GM13976 (cell line): ENCODE measurements at places on chromosomes 11 and 22.
A peak's percentile ranks its signal among the peaks of the same experiment; 100 is the strongest.

DNA sequence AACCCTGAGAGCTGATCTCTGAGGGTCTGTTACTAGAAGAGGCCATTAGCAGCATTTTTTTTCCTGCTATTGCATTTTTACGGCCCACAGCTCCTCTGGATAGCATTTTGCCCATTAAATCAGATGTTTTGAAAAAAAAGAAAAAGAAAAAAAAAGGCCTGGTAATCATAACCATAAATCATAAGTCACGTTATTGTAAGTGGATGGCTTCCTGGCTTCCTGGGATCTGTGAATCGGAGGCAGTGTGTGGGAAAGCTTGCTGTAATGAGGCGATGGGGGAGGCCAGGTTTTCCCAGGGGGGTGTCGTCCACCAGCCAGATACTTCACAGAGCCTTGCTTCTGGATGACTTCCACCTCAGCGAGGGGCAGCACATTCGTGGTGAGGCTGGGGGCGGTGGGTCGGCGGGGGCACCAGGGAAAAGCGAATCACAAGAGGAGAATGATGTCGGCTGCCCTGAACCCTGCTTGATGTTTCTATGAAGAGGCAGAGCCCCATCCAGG is 106.5 kb upstream of the SYT13 start:
- DNase-seq: no peak

- no peak for DNase-seq
Observed at GRCh38 chr11:64232182-64232966, 2.0 kb upstream of the VEGFB start.

DNA sequence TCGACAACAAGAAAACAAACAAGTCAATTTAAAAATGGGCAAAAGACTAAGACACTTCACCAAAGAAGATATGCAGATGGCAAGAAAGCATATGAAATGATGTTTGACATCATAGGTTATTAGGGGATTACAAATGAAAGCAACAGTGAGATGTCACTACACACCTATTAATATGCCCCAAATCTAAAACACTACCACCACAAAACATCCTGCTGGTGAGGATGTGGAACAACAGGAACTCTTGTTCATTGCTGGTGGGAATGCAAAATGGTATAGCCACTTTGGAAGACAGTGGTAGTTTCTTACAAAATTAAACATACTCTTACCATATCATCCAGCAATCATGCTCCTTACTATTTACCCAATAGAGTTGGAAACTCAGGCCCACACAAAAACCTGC is 29.0 kb downstream of the PRRG4 start:
- no peak for DNase-seq

DNA sequence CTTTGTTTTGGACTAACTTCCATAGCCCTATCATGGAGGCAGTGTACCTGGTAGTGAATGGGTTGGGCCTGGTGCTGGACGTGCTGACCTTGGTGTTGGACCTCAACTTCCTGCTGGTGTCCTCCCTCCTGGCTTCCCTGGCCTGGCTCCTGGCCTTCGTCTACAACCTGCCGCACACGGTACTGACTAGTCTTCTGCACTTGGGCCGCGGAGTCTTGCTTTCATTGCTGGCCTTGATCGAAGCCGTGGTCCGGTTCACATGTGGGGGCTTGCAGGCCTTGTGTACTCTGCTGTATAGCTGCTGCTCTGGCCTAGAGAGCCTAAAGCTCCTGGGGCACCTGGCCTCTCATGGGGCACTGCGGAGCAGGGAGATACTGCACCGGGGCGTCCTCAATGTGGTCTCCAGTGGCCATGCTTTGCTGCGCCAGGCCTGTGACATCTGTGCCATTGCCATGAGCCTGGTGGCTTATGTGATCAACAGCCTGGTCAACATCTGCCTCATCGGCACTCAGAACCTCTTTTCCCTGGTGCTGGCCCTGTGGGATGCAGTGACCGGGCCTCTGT is 846 bp downstream of the RNF26 start:
- no peak for DNase-seq

GRCh38 chr22:22955866-22956535 is 68.4 kb downstream of the IGLL5 start:
- DNase-seq: peak; percentile 65

- no peak for DNase-seq
Observed at GRCh38 chr11:100546714-100547113, 140.4 kb upstream of the ARHGAP42 start.

GRCh38 chr11:131851964-131852755 is 481.7 kb downstream of the NTM start:
- no peak for DNase-seq

DNA sequence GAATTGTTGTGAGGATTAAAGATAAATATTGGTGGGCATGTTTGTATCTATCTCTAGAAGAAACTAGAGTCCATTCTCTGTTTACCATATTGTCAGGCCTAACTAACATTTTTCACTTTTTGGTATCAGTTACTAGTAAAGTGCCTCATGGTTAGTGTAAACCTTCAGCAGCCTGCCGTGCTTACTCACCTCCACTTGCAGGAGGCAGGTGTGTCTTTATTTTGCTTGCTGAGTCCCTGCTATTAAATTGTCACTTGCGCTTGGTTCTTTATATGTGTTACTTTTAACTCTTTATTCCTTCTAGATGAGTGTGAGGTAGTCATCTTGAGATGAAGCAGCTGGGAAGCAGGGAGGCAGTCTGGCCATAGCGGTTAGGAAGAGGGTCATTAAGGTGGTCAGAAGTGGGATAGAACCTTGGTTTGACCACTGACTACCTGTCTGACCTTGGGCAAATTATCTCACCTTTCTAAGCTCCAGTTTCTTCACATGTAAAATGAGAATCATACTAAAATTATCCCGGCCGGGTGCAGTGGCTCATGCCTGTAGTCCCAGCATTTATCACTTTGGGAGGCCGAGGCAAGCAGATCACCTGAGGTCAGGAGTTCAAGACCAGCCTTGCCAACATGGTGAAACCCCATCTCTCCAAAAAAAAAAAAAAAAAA is 21.2 kb downstream of the PPP6R3 start:
- DNase-seq: no peak

DNA sequence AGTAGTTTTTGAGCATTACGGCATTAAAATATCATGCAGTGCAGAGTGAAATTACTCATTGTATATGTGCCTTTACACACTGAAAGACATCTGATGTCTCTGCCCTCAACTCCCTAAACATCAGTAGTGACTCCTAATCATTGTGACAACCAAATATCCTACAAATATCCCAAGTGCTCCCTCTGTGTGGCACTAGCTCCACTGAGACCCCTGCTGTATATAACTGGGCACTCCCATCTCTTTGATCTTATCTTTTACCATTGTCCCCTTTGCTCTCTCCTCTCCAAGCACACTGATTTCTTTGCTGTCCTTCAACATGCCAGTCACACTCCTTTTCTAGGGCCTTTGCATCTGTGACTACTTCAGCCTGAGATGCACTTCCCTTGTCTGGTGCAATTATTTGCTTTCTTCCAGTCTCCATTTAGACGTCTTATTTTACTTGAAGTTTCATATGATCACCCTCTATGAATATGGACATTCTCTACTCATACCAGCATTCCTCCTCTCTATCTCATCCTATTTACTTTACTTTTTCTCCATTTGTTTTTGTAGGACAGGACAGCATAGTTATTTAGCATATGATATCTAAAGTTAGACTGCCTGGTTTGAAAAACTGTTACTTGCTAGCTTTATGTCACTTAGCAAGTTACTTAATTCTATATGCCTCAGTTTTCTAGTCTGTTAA is 2.4 kb downstream of the SLC5A12 start:
- no peak for DNase-seq

DNA sequence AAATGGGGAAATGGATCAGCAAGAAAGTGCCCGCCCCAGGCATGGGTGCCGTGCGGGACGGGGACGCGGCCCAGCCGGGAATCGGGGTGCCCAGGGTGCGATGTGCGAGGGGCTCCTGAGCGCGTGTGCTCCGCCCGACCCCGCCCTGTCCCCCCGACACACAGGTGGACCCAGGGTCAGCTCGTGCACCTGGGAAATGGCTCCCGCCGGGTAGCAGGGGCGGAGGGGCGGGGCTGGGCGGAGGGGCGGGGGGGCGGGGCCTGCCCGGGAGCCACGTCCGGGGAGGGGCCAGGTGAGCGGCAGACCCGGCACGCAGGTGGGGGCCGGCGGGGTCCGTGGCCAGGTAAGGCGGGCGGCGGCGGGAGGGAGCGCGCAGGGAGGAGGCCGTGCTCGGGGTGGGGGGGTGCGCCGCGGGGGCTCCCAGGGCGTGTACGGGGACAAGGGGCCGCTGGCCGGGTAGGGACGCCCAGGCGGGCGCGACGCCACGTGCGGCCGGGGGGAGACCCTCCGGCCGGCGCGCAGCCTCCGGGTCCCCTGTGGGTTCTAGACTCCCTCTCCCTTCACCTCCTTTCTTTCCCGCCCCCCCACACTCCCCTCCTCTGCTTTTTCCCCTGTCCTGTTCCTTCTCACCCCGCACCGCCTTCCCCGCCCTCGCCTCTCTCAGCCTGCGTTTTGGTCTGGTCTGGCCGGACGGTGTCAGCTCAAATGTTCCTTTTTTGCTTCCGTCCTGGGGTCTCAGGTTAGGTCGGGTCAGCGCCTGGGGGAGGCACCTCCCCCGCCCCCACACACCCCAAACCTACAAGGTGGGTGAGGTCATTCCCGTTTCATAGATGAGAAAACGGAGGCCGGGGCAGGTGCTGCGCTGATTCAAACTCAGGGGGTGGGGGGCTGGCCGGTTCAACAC is at the start of gene ARHGAP8:
ARHGAP8 (plus strand) TSS at position 291 of the 904 bp plus-strand sequence. CDS start 33,953 bp downstream, outside the sequence.
- DNase-seq: no peak

GRCh38 chr11:106409222-106409621 is 331.8 kb downstream of the AASDHPPT start:
- DNase-seq: no peak

DNA sequence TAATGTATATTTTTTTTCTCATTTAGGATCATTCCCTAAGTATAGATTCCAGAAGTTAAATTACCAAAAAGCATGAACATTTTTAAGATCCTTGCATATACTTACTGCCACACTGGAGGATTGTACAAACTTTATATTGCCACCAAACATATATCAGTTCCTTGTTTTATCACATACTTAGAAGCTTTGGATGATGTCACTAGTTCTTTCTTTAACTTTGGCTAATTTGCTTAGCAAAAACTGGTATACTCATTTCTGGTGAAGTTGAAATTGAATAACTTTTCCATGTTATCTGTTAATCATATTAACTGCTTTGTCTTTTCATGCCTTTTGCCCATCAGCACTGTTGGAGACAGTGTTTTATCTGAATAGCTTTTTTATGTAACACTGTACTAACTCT is 31.6 kb upstream of the PRDM10 start:
- no peak for DNase-seq

DNA sequence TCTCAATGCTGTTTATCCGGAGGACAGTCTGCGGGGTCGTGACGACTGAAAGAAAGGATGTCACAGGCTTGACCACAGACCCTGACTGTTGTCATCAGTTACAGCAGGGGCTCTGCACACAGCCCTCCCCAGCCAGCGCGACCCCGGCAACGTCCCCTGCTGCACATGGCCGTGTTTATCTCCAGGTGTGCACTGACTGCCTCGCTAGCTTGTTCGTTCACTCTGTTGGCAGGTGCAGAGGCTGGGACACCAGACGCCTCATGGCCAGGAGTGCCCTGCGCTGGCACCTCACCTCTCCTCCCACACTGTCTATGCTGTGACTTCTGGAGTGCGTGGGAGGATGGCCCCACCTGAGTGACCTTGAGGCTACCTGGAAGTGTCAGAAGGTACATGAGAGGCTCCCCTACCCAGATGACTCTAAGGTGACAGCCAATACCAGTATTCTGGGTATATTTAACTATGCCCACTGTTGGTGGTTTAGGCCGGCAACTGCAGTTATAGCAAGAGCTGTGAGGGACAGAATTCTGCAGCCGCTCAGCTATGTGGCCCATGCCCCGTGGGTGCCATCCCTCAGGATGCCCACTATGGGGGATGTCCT is 12.2 kb downstream of the MRPL21 start:
- DNase-seq: no peak

DNA sequence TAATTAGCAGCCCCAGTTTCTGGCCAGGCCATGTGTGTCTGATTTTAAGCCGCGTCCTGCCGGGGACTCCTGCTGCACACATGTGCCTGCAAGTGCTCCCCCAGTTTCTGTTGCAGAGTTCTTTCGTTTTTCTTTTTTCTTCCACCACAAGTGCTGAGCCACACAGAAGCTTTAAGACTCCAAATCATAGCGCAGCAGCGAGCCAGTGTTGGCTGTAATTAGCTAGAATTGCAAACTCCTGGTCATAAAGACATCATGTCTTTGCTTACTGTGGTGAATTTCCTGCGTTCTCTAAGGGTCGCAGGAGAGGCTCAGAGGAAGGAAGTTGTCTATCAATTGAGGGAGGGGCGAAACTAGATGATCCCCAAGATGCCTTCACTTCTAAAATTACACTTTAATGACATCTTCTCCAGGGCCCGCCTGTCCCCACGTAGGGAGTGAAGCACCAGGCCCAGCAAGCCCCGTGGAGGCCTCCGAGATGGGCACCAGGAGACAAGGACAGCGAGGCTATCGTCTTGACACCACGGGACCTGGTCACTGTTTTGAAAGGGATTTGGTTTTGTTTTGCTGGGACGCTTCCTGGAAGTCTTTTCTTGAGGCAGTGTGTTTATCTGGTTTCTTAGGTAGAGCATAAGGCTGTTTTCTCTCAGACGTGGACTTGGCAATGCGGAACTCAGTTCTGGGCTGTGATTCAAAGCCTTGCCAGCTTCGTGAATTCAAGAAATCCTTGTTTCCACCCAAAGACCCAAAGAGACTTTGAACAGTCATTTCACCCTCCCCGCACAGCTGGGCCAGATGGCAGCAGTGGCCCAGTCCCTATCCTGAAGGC is 71.8 kb downstream of the UBASH3B start:
- DNase-seq: peak; percentile 70

DNA sequence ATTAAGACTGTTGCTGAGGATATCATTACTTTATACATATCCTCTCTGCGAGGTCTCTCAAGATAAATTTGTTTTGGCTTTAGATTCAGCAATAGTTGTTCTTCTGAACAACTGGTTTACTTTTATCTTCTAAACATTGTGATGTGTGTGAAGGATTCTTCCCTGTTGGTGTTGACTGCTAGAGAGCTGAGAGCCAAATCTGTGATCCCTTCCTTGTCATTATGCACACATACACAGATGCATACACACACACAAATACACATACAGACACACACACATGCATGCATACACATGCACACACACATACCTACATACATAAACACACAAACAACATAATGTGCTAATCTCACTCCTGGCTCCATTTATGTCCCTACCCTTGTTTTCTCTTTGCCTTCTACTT is 137.0 kb downstream of the SNX19 start:
- DNase-seq: no peak

- no peak for DNase-seq
Observed at GRCh38 chr11:44611088-44611487, 45.6 kb downstream of the CD82 start.

GRCh38 chr11:30435488-30435887 is 112.6 kb downstream of the ARL14EP start:
- DNase-seq: no peak
